ENCODE measurements at places on chromosomes 5 and 9.

GRCh38 chr5:80389580-80389979, 18.3 kb upstream of the ZFYVE16 start:
- DNase-seq = no peak

DNA sequence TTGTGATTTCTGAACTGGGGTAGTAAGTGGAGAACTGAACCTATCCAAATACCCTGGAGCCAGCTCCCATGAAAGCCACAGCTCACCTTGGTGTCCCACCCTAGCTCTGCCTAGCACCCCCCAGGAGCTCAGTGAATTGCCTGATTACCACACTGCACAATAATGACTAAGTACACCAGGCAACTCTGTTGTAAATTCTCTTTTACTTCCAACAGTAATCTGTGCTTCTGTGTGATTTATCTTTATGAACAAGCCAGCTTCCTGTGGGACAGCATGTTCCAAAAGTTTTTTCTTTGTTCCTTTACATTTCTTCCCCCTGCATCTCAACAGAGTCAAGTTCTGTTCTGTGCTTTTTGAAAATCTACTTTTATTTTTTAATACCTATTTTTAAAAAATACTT, 22.1 kb upstream of the GRPEL2 start:
- no peak for DNase-seq

- no peak for DNase-seq
These were observed 199.3 kb downstream of the DMRTA1 start for GRCh38 chr9:22645893-22646292.

GRCh38 chr9:38177680-38178079, 108.7 kb upstream of the SHB start:
- DNase-seq = no peak

GRCh38 chr5:143064676-143065075, 294.5 kb downstream of the ARHGAP26 start:
- no peak for DNase-seq

- DNase-seq = no peak
These were observed 1.3 kb downstream of the OR13J1 start for GRCh38 chr9:35868933-35869332.

GRCh38 chr5:119470105-119470763, 17.9 kb downstream of the HSD17B4 start:
- no peak for DNase-seq

DNA sequence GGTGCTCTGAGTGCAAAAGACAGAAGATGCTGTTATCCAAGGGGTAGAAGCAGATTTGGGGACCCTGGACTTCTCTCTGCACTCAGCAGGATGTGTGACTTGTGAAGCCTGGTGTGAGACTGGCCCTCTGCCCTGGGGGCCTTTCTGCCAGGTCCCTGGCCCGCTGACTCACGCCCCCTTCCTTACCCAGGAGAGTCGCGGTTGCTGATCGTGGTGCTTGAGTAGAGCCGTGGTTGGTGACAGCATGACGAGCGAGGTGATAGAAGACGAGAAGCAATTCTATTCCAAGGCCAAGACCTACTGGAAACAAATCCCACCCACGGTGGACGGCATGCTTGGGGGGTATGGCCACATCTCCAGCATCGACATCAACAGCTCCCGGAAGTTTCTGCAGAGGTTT, 6.5 kb downstream of the NTMT1 start:
- no peak for DNase-seq

- no peak for DNase-seq
These were observed 82.4 kb downstream of the NTRK2 start for GRCh38 chr9:84751921-84752320.

DNA sequence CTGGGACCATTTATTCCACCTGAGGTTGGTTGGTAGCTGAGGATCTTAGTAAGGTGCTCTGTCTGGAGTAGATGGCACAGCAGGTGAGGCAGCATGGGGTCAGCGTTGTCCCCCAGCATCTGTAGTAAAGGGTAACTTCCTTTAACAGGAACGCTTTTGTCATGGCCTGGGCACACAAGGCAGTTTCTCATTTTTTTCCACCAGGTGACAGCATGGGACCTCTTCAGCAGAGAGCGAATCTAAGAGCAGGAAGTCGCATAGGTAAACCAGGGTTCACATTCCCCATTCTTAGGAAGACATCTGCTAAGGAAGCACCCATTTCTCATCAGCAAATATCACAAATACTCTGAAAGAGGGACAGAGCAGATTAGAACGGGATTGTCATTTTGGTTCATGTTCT, 56.5 kb downstream of the GPR107 start:
- no peak for DNase-seq

DNA sequence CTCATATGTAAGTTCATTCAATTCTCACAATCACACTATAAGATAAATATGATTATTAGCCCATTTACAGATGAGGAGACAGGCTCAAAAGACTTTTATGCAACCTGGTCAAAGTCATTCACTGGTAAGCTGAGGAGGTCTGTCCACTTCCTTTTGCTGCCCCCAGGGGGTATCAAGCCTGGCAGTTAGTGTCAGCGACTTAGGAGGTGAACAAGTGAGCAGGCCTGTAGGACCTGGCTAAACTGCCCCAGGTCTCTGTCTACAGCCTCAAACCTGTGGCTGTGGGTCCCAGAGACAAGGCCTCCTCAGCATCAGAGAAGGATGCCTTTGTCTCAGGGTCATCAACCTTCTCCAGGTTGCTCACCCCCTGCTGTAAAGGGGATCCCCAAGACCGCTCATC, 10.4 kb downstream of the TGFBI start:
- DNase-seq = no peak

DNA sequence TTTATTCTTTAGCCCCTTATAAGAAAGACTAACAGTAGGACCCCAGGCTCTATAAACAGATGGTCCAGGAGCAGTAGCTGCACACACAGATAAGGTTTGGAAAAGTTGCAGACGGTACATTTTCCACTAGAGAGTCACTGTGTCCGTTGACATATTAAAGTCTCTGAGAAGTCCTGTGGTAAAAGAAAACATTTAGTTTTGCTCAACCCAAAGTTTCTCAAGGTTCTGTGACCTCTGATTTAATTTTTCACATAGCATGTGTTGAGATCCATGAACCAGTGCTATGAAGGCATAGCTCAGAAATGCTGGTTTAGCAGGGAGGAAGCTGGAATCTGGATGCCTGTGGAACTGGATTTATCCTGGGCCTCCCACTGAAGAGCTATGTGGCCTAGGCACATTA, 62.7 kb upstream of the RASEF start:
- DNase-seq = no peak

DNA sequence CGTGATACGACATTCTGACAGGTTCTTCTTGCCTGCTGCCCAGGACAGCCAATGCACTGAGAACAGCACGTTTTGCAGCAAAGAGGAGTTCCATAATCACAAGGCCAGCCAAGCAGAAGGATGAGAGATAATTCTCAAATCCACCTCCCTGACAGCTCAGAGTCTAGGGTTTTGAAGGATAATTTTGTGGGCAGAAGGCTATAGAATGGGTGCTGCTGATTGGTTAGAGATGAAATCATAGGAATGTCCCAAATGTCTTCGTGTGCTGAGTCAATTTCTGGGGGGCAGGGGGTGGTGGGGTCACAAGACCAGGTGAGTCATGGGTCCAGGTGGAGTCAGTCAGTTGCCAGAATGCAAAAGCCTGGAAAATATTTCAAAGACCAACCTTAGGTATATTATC, 175.5 kb upstream of the SLC30A5 start:
- DNase-seq = no peak

GRCh38 chr9:89743216-89743572, 138.4 kb downstream of the GADD45G start:
- DNase-seq = peak; percentile 12

DNA sequence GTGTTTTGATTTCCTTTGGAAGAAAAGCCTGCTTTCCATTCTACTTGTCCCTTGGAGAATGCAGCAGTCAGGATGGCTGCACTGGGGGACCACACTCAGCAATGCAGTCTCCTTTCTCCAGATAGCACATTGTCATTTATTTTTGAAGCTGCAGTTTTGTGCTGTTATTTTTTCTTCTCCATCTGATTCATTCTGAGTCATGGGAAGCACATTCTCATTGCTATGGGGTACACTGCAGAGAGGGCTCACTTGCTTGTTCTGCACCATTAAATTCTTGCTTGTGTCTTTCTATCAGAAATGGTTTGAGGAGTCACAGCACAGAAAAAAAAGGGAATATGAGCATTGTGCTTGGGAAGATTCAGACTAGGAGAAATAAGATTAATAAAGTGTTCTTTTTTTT, 39.7 kb upstream of the POC5 start:
- DNase-seq = no peak

- DNase-seq = no peak
These were observed 47.5 kb upstream of the PLPP1 start for GRCh38 chr5:55582256-55582655.

GRCh38 chr5:126613941-126614592, 13.3 kb downstream of the PHAX start:
- no peak for DNase-seq

DNA sequence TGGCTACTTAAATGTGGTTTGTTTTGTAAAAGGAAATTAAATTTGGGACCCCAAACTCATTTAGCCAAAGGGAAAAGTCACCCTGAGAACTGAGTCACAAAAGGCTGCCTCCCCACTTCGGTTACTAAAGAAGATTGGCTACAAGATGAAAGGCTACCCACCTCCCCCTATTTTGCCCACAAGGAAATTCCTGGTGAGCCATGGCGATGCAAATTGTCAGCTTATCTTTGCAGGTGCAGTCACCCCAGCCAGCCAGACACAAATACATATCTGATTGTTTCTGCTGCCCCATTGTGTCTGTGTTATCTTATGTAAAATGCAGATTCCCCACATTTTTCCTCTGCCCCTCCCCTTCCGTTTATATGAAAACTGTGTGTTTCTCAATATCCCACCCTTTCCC, 8.9 kb downstream of the PAEP start:
- DNase-seq = no peak

DNA sequence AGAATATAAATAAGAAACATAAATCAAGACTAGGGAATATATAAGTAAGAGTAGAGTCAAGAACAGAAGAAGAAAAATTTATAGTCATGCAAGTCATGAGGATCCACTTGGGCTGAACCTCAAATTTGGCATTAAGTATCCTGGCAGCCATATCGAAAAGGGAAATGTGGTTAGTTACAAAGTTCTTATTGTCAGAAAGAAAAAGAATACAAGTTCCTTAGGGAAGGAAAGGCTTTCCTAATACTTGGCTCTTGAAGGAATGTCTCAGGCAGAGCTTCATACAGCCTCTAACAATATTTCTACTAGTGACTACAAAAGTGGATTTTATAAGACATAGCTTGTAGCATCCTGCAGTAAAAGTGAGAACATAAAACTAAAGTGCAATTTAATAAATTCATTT, 45.4 kb downstream of the TMEM252 start:
- no peak for DNase-seq

- peak; percentile 73 for DNase-seq
These were observed 50.5 kb upstream of the EXOC3 start for GRCh38 chr5:392431-392988.

DNA sequence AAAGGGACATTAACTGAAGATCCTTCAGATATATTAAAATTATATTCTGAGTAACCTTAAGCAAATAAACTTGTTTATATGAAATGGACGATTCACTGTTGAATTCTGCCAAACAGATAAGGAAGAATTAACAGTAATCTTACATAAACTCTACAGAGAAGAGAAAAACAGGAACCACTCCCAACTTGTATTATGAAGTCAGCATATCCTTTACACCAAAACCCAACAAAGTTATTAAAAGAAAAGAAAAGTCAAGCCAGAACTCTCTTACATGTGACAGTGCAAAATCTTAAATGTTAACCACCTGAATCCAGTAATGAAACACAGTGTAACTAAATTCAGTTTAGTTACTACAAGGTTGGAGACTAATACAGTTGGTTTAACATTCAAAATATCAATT, 185.8 kb downstream of the DEPDC1B start:
- DNase-seq = no peak

DNA sequence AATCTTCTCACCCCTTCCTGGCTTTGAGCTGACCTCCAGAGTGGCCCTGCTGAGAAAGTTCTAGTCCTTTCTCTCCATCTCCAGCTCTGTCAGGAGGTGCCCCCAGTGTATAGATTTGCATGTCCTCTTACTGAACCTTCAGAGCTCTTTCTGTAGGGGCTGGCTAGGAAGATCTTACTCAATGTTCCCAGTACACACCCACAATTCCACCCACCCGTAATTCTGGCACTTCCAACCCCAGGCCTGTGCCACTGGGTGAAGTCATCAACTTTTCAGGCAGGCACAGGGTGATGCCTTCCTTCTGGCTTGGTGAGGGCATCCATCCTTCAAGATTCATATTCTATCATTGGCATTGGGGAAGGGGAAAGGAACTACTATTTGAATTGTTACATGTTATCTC, 75.9 kb downstream of the ACER2 start:
- no peak for DNase-seq

- no peak for DNase-seq
These were observed 29.2 kb downstream of the IZUMO3 start for GRCh38 chr9:24516463-24516862.

GRCh38 chr5:107669096-107670031, 1.4 kb downstream of the EFNA5 start:
- no peak for DNase-seq

DNA sequence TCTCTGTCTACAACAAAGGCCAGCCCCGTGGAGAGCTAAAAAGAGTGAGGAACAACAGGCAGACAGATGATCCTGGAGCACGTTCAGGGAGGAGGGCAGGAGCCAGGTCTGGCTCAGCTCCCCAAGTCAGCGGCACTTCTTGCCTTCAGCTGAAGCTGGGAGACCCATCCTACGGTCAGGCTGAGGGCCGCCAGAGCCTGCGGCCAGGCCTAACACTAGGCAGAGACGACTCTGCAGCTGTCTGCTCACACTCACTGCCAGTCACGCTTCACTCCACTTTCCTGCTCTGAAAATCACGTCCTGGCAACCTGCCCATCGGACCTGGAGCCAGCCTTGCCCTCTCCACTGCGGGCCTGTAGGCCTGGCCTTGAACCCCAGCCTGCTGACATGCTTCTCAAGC, 160.9 kb upstream of the LHFPL2 start:
- no peak for DNase-seq

GRCh38 chr9:97847474-97848214, 5.4 kb upstream of the FOXE1 start:
- DNase-seq = no peak

- no peak for DNase-seq
These were observed 14.2 kb upstream of the ZNF883 start for GRCh38 chr9:113026200-113026599.

DNA sequence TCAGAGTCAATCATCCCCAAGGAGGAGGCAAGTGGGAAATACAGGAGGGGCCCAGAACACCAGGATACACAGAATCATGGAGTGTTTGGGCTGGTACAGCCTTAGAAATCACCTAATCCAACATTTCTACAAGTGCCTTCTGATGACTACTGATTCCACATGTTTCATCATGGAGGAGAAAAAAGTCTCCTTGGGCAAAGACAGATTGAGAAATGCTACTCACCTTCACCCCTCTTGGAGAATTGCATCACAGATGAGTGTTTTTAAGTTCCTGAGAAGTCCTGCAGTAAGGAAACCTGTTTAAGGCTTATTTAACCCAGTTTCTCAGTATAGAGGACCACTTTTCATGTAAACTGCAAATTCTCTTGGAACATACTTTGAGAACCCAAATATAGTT, 2.2 kb upstream of the SLIT3 start:
- no peak for DNase-seq

DNA sequence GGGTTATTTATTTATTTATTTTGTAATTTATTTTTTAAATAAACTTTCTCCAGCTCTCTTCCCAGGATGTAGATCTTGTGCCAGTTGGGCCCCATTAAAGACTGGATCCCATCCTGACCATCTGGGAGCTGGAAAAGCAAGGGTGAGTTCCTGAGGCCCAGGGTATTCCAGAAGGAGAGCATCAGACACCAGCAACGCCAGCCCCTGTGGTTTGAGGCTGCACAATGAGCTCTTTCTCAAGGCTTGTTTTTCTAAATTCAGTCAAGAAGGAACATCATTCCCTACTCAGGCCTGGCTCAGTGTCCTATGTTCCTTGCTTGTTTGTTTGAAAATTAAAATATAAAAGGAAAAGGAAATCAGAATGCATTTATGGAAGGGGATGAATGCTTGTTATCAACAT, 313.3 kb downstream of the EBF1 start:
- DNase-seq = no peak

All from stimulated activated CD4-positive, alpha-beta T cell treated with anti-CD3 and anti-CD28 coated beads, TNF-alpha, amount 100 ng/mL, for 24 hours (primary cell).